GM23338 (cell line): ENCODE measurements at places on chromosomes 5 and 9. TPM values are rescaled to one million over a fixed set of nuclear protein-coding genes. Genes with fewer than 3 reads are reported as not detected.

- peak; percentile 37 for DNase-seq
Observed at GRCh38 chr9:693201-694091, 148.1 kb upstream of the DMRT1 start.

Gene NTRK2
- total RNA-seq, result 0.03 TPM in 1 of 2 replicates, not detected in the other

Gene SPINK5
- total RNA-seq, result 1.5 and 4.5 TPM in 2 replicates

GRCh38 chr5:176743136-176743861 is 67.1 kb upstream of the UNC5A start:
- peak; percentile 67 for DNase-seq

Gene LMX1B
- 0.21 TPM in 1 of 2 replicates, not detected in the other for total RNA-seq

- no peak for DNase-seq
Observed at GRCh38 chr5:116847960-116848359, 273.3 kb upstream of the SEMA6A start.

GRCh38 chr9:2241461-2241835 is 226.3 kb downstream of the SMARCA2 start:
- DNase-seq, result peak; percentile 95

DNA sequence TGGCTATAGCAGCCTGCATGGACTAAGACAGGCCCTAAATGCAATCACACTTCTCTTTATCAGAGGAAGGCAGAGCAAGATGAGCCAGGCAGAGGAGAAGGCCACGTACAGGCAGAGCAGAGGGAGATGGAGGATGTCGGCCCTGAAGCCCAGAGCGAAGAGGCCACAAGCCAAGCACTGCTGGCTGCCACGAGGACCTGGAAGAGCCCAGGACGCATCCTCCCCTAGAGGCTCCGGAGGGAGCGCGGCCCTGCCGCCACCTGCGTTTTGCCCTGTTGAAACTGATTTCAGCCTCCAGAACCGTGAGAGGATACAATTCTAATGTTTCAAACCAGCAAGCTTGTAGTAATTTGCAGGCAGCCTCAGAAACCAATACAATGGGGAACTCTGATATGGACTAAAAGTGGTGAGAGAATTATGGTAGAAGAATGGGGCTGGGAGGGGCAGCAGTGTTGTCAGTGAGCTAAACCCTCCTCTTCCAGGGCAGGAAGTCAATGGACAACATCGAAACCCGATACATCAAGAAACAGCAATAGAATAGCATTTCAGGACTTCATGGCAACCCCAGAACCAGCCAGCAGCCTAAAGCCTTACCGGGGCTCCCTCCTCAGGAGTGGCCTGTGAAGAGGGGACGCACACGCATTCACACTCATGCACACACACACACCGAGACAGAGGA is 32.6 kb downstream of the ADAMTS2 start:
- DNase-seq, result no peak

DNA sequence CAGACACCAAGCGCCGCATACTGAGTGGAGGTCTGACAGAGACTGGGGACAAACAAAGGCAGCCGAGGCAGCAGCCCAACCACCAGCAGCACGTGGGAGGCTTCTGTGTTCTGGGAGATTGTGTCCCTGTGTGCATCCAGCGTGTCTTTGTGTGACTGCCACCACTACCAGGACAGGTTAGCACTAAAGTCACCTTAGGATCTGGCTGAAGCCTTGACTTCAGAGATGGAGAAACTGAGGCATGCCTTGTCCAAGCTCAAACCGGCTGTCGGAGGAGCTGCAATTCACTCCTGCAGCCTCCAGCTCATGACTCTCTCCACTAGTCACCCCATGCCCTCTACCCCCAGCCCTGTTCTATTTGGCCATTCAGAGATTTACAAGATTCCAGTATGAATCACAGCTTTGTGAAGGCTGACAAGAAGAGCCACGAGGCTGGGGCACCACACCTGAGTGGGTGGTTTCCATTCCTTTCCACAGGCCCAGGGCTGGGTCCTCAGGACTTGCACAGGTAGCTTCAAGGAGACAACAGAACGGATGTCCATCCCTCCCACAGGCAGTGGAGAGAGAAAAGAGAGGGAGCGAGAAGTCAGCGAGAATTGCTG is 69.3 kb downstream of the SHB start:
- no peak for DNase-seq

Gene ZNF366
- not detected in 2 replicates for total RNA-seq

Gene PTPA
- 110 and 122 TPM in 2 replicates for total RNA-seq

GRCh38 chr9:4266602-4267001 is 33.3 kb downstream of the GLIS3 start:
- DNase-seq, result no peak

GRCh38 chr9:12069366-12069765 is 623.8 kb upstream of the TYRP1 start:
- no peak for DNase-seq
